ENCODE measurements at places on chromosomes 2 and 18. TPM values are rescaled to one million over a fixed set of nuclear protein-coding genes. Genes with fewer than 3 reads are reported as not detected.

DNA sequence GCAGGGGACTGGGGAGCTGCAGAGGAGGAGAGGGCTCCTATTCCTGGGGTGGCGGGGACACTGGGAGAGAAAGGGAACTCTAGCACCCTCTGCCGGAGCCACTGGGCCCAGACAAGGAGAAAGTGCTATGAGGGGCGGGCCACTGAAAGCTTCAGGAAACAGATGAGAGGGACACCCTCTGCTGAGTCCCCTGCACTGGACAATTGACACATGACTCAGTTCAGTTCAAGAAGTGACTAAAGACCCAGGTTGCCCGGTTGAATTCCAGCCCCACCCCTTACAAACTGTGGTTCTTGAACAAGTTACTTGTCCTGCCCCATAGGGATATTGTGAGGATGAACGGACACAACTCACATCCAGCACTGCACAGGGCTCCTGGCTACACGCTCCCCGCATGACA is 5.0 kb downstream of the RUFY4 start:
- H3K27ac ChIP-seq: no peak overlapping the region
- H3K27me3 ChIP-seq: peaks cover 11% of the 10 kb centered on the region
- peaks cover 3% of the 10 kb centered on the region for H3K4me1 ChIP-seq
- no peak for DNase-seq
- H3K36me3 ChIP-seq: no peaks in the 10 kb centered on the region
- no peak overlapping the region for H3K4me3 ChIP-seq

DNA sequence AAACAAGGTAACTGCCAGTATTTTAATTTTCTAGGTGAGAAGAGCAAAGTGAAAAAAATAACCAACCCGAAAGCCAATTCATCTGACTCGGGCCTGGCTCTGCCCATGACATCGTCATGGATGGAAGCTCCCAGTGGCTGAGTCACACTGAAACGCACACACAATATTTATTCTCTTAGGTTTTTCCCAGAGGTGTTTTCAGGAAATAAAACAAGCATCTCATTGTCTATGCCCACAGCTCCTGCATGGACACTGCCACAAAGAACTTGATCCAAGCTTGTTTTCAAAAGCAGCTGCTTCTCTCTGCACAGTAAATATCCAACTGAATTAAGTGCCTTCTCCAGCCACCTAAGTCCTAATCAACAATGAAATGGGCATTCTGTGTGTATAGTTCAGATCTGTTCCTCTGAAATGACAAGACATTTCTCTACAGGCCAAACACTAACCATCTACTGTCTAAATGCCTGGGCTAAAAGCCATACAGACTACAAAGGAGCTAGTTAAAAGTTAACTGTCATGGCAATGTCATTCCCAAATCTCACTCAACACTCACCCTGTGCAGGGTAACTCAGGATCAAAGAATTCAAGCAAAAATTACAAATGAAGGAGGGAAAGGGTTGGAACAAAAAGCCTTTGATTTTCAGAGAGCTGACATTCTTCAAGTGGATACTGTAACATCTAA is 62.9 kb downstream of the RPL31 start:
- no peak for DNase-seq
- no peaks in the 10 kb centered on the region for H3K36me3 ChIP-seq
- no peak overlapping the region for H3K27ac ChIP-seq

DNA sequence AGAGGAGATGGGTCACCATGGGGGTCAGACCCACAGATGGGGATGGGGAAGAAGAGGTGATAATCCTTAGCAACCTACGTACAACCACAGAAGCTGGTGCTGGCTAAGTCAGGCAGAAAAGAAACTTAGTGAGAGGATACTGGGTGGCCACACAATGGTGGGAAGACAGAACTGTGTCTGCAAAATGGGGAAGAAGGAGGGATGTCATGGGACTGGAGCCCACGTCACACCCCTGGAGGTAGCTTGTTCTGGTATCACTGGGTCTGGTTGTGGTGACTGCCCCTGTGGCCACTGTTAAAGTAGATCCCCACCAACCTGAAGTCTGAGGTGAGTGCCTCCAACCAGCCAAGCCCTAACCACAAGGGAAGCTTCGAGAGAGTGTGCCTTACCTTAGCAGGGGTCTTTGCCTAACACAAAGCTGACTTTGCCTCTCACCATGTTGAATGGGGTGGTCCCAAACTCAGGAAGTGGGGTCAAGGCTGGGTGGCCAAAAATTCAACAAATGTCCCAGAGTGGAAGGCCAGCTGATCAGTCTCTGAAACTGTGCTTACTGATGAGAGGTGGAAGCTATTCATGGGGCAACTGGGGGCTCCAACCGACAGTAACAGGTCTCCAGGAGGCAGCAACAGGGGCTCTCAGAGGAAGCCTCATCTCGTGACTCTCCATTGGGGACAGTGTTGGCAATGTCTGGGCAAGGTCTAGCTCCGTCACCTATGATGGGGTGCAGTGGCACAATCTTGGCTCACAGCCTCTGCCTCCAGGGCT is 64.8 kb upstream of the SLC1A4 start:
- DNase-seq: no peak
- H3K4me1 ChIP-seq: no peaks in the 10 kb centered on the region
- H3K4me3 ChIP-seq: no peak overlapping the region

DNA sequence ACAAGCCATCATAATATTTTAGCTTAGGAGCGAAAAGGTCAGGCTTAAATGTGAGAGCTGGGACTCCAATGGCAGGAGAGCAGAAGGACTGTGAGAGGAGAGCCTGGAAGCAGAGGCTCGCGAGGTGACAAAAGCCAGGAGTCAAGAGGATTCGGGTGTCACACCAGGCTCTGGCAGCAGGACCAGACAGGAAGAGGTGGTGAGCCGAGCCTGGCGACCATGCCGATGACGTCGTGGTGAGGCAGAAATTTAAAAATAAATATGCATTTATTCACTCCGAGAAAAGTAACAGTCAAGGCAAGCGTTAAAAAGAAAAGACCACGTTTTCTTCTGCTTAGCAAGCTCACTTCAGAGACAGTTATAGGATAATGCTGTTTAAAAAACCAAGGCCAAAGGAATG is 31.3 kb upstream of the ZNF236 start:
- no peak for DNase-seq
- no peaks in the 10 kb centered on the region for H3K4me1 ChIP-seq
- H3K27ac ChIP-seq: no peak overlapping the region
- no peak overlapping the region for H3K4me3 ChIP-seq
- peaks cover 21% of the 10 kb centered on the region for H3K27me3 ChIP-seq
- H3K36me3 ChIP-seq: peaks cover 7% of the 10 kb centered on the region

- peaks cover 6% of the 10 kb centered on the region for H3K27me3 ChIP-seq
- no peaks in the 10 kb centered on the region for H3K4me1 ChIP-seq
- no peak overlapping the region for H3K4me3 ChIP-seq
- DNase-seq: no peak
Observed at GRCh38 chr18:22591222-22591621, 173.5 kb upstream of the CTAGE1 start.

- no peaks in the 10 kb centered on the region for H3K4me1 ChIP-seq
- no peak overlapping the region for H3K27ac ChIP-seq
- peaks cover 36% of the 10 kb centered on the region for H3K27me3 ChIP-seq
- no peaks in the 10 kb centered on the region for H3K36me3 ChIP-seq
Observed at GRCh38 chr2:121303531-121304263, 18.7 kb upstream of the TFCP2L1 start.

DNA sequence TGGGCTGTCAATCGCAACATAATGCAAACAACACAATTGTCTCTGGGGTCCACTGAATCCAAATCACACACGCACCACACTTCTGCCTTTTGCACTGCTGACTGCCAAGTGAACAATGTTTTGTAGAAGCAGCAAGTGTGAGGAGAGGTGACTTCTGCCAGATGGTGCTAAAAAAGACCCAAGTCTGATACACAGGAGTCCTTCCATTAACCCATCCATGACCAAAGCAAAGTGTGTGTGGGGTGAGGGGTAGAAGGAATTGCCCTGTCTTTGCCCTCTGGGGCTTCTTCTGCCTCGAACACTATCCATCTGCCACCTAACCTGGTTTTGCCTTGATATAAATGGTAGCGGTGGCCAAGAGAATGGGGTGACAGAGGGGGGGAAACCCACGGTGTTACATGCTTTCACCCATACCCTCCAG is 50.0 kb downstream of the C2orf42 start:
- H3K27me3 ChIP-seq: no peaks in the 10 kb centered on the region
- H3K4me3 ChIP-seq: peak overlapping the region; percentile 88
- H3K36me3 ChIP-seq: no peaks in the 10 kb centered on the region

DNA sequence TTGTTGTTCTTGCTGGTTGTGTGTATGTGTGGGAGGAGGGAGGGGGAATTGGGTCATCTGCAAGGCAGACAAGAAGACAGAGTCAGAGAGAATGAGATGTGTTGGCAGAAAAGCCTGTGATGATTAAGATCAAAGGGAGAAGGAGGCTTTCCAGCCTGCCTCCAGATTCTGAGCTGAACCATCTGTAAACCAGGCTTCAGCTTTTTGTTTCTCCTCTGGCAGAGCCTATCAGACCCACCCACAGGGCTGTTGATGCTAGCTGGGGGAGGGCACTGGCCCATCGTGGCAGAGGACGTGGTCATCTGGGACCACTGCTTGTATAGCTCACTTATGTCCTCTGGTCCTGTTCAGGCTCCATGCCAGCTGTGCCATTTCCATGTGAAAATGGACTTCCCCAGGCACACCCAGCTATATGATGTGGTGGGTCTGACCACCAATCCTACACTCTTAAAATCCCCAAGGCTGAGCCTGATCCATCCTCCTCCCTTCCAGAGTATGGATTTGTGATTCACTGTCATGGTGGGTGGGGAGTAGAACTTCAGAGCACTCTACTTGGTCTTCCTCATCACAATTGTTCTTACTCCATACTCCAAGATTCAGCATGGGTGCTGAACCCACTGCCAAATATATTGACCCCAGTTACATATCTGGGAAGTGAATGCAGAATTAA is 27.8 kb upstream of the COL6A3 start:
- H3K4me1 ChIP-seq: peaks cover 69% of the 10 kb centered on the region
- peak overlapping the region; percentile 65 for H3K27ac ChIP-seq
- no peaks in the 10 kb centered on the region for H3K36me3 ChIP-seq

DNA sequence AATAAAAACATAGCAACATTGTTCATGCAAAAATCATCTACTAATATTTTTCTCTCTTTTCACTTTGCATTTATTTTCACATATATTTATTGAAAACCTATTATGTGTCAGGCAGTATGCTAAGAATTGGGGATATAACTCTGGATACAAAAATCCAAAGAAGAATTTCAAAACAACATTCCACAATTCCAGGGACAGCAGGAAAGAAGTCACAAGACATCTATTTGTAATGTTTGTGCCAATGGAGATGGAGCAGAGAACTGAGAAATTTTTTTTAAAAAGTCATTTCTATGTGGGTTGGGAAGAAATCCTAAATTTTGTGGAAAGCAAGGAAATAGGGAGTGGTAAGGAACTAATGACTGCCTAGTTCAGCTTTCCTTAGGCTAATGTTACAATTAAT is 128.6 kb upstream of the TLK1 start:
- no peaks in the 10 kb centered on the region for H3K4me1 ChIP-seq
- no peak for DNase-seq
- no peaks in the 10 kb centered on the region for H3K36me3 ChIP-seq
- H3K27ac ChIP-seq: no peak overlapping the region
- H3K27me3 ChIP-seq: no peaks in the 10 kb centered on the region

DNA sequence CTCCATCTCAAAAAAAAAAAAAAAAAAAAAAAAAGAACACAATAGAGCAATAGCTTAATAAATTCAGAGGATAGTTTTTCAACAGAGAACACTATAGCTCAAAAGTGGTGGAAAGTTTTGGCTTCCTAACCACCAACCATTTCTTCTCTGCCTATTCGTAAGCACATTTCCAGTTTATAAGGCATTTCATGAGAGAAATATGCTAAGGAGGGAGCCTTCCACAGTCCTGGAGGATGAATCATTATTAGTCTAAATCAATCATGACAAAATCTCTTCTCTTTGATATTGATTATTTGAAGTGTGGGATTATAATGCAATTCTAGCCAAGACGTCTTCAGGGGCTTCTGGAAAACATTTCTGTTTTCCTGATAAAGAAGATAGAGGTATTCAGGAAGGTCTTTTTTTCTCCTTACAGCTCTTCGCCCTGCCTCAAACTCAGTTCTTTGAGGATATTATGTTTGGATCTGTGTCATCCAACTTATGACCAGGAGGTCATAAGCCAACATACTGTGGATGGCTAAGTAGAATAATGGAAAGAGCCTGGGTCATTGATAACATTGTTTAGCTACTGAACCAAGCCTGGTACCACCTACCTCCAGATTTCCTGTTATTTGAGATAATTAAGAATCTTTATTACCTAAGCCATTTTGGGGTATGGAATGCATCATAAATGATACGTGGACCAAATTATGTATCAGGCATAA is 207.3 kb downstream of the TRIB2 start:
- no peaks in the 10 kb centered on the region for H3K4me1 ChIP-seq
- H3K27ac ChIP-seq: no peak overlapping the region
- no peak overlapping the region for H3K4me3 ChIP-seq
- peaks cover 21% of the 10 kb centered on the region for H3K27me3 ChIP-seq

GRCh38 chr2:127564429-127565260 is 29.2 kb downstream of the MYO7B start:
- DNase-seq: no peak
- H3K27ac ChIP-seq: no peak overlapping the region
- no peak overlapping the region for H3K4me3 ChIP-seq
- H3K36me3 ChIP-seq: no peaks in the 10 kb centered on the region
- H3K27me3 ChIP-seq: no peaks in the 10 kb centered on the region
- peaks cover 6% of the 10 kb centered on the region for H3K4me1 ChIP-seq

GRCh38 chr18:62827397-62827796 is 112.1 kb downstream of the PHLPP1 start:
- H3K27me3 ChIP-seq: no peaks in the 10 kb centered on the region
- no peak overlapping the region for H3K27ac ChIP-seq
- H3K36me3 ChIP-seq: no peaks in the 10 kb centered on the region
- no peak overlapping the region for H3K4me3 ChIP-seq
- no peaks in the 10 kb centered on the region for H3K4me1 ChIP-seq

DNA sequence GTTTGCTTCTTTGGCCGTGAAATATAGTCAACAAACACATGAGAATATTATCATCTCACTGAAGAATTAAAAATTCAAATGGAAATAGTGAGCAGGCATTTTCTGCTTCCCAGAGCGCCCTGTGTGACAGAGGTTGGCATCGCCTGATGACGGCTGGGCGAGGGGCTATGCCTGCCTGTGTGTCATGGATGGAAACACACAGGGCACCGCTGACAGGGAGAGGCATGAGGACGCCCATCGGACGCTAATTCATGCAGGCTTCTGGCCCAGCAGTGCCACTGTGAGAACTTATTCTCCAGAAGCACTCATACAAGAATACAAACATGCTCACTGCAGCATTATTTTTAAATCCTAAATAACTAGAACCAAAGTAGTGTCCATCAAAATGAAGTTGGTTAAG is 61.4 kb upstream of the OTOS start:
- DNase-seq: no peak
- no peaks in the 10 kb centered on the region for H3K36me3 ChIP-seq
- H3K4me3 ChIP-seq: no peak overlapping the region
- H3K27ac ChIP-seq: no peak overlapping the region
- no peaks in the 10 kb centered on the region for H3K4me1 ChIP-seq

The BBS5 gene
- 4.1 TPM for total RNA-seq

The RGPD8 gene
- total RNA-seq: 37.5 TPM

The CREG2 gene
- total RNA-seq: not detected

The SLC23A3 gene
- total RNA-seq: 2.7 TPM

The MAIP1 gene
- 17.9 TPM for total RNA-seq
